Naive thymus-derived CD8-positive, alpha-beta T cell (primary cell): ENCODE measurements at places on chromosomes 2 and 18. TPM values are rescaled to one million over a fixed set of nuclear protein-coding genes. Genes with fewer than 3 reads are reported as not detected.

DNA sequence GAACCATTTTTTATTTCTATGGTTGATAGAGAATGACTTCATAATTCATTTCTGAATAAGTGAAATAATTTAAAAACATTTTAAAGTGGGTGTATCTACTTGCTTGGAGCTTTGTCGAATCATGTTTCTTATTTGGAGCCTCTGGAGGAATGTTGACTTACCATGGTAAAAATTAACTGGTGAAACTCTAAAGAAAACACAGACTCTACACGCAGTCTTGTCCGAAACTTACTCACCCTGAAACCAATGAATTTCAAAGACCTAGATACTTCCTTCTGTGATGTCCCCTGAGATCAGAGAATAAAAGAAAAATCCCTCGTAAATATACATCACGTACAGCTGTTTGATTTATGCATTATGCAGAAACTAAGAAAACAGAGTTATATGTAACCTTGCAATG, 665.2 kb upstream of the NRXN1 start:
- DNase-seq: no peak

DNA sequence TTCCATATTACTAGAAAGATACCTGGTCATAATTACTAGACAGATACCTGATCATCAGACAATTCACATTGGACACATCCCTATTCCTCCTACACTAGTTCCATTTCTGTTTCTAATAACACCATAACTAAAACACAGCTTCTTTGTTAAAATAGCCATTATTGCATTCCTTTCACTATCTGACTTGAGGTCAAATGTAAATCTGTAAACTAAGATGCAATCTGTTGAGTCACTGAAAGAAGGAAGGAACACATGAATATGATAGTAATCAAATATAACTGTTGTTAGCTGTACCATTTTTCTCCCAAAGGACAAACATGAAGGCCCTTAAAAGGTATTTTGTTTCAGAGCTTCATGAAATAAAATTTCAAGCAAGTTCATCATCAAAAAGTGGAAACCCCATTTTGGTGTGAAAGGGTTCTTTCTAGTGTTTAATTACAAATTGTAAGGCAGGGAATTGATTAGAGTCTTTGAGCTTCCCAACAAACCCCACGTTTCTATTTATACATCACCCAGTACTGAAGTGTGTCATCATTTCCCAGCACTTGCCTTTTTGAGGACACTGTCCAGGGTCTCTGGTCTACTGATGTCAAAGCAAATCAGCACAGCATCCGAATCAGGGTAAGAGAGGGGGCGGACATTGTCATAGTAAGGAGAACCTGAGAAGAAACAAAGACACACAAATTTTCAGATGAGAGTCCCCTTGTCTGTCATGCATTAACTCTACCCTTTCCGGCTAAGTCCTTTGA, 13.0 kb downstream of the RND3 start:
- DNase-seq: no peak

DNA sequence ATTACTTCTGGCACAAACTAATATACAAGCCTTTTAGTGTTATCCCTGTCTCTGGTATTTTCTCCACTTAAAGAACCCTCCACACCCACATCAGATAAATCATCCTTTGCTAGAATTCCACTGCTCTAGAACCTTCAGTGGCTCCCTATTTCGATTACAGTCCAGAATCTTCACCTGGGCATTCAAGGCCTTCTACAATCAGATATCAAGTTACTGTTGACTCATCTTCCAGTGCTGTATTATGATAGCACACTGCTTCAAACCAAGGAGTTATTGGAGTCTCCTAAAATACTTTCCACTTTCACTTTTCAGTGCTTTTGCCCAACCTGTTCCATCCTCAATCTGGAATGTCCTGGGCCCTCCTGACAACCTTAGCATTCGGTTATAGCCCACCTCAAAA, 3.4 kb downstream of the CGREF1 start:
- DNase-seq: no peak

GRCh38 chr18:54780285-54780861, 47.9 kb upstream of the RAB27B start:
- DNase-seq: no peak

DNA sequence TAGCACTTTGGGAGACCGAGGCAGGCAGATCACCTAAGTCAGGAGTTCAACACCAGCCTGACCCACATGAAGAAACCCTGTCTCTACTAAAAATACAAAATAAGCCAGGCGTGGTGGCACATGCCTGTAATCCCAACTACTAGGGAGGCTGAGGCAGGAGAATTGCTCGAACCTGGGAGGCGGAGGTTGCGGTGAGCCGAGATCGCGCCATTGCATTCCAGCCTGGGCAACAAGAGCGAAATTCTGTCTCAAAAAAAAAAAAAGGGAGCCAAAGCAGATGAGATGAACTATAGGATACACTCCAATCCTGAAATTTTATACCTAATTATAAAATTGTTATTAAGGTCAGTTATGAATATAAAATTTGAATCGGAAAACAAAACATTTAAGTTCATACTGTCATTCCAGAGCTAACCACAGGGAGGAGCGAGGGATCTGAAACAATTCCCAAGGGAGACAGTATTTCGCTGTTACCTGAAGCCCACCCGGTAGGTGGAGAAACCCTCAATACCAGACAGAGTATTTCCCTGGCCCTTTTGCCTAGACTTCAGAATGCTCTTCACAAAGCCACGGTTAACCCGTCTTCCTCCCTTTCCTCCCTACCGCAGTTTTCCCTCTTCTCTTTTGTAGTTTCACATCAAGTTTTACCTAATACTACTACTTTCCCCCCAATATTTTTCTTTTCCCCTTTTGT, 1.4 kb downstream of the PPM1G start:
- no peak for DNase-seq

Gene TUBA3E
- not detected for total RNA-seq

GRCh38 chr2:143937723-143938350, 582.1 kb downstream of the ZEB2 start:
- no peak for DNase-seq

- peak; percentile 86 for DNase-seq
These were observed 8.1 kb downstream of the LBH start for GRCh38 chr2:30239308-30239985.

- no peak for DNase-seq
These were observed 33.2 kb upstream of the AGAP1 start for GRCh38 chr2:235460548-235461047.

Gene C2orf78
- total RNA-seq: not detected

Gene ZNF521
- total RNA-seq: not detected

GRCh38 chr2:179410552-179411356, 146.1 kb upstream of the SESTD1 start:
- peak; percentile 0 for DNase-seq

Gene UGT1A5
- total RNA-seq: not detected

- no peak for DNase-seq
These were observed 24.0 kb upstream of the EDAR start for GRCh38 chr2:109013051-109013450.

DNA sequence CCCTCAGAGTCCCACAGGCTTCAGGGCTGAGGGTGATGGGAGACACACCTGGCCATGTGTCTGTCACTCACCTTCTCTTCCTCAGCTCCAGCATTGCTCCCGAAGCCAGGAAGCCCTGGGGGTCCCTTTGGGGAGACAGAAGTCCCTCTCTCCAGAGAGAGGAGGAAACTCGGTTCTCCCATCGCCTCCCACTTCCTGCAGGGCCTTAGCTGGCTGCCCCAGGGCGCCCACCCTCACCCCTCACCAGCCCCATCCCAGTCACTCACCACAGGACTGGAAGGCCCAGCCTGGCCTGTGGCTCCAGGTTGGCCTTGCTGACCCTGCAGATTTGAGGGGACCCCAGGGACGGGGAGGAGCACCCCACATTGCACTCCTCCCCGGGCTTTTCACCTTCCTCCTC, 2.7 kb upstream of the RAB6D start:
- no peak for DNase-seq

DNA sequence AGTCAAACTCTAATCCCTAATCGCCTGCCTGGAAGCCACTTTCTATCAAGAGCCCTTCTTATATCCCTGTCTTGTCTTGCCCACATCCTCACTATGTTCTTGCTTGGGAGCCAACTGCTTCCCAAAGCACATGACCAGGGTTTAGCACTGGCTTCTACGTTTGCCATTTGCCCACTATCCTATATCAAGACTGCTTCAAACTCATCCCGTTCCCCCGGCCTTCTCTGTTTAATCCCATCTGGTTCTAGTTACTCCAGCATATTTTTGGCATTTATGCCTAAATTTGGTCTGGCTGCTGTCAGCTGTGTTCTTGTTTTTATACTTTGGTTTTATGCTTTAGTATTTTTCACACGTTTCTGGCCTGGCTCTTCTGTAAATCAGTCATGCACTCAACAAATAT, 40.2 kb downstream of the POLR1A start:
- no peak for DNase-seq

GRCh38 chr2:108193251-108193650, 46.5 kb upstream of the SULT1C3 start:
- no peak for DNase-seq

DNA sequence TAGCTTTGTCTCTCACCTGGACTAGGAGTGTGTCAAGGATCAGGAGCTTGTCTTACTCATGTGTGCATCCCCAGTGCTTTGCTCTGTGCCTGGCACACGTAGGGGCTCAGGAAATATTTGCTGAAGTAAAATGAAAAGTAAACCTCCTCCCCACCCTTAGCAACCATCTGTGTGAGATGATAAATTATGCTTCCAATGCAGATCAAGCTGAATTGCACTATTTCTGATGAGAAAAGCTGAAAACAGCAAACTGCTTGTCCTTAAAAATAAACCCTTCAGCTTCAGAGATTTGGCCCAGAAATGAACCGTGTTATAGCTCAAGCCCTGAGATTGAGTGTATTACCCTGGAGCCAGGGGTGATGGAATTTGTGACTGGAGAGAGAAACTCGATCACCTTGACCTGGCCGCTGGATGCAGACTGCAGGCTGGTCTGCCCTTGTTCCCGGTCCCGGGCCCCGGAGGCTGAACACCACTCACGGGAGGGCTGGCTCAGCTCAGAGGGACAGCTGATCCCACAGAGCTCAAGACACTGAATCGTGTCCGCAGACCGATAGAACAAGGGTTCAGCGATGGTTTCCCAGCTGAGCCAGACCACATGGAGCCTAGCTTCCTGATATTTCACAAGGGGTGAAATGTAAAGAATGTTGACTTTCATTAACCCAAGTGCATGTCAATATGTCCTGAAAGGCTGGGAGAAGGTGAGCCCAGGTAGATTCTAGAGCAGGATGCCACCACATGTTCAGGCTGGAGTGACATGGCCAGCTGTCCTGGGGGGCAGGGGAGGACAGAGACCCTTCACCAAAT, 50.5 kb downstream of the DDX1 start:
- DNase-seq: no peak

DNA sequence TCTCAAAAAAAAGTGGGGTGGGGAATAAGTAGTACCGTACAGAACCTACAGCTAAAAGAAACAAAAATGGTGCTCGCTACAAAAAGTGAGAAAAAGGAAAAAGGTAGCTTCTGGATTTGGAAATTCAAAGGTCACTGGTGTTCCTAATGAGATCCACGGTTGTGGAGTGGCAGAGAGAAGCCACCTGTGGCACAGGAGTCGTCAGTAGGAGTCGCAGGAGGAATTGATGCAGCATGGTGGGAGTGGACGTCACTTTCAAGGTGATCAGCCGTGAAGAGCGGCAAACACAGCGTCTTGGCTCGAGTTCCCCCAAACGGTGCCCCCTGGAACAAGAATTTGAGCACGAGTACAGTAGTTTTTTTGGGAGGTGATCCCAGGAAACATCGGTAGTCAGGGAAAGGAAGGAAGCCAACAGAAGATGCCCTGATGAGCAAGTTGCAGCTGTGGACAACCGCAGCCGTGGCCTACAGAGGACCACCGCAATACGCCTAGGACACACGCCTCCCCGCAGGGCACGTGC, 1.4 kb upstream of the TTL start:
- no peak for DNase-seq

DNA sequence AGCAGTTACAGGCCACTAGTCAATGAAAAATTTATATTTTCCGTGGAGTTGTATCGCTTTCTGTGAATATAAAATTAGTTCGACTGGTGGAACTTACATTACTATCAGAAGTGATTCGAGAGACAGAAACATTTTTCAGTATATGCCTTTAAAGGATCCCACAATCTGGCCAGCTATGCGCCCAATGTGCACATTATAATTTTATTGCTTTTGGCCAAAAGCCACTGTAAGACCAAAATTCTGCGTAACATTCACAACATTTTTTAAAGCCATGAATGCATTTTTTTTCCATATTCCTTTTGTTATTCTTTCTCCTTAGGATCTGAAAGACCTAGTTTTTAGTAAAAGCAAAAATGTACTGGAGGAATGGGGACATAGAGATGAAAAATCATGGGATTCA, 131.0 kb upstream of the CHAC2 start:
- no peak for DNase-seq

Gene CNTNAP5
- total RNA-seq: not detected

GRCh38 chr2:60303680-60304079, 249.8 kb downstream of the BCL11A start:
- no peak for DNase-seq

GRCh38 chr2:171034315-171034714, 105.3 kb downstream of the GORASP2 start:
- DNase-seq: no peak

Gene ANKRD39
- 13.5 TPM for total RNA-seq

- DNase-seq: no peak
These were observed 234.3 kb downstream of the ETAA1 start for GRCh38 chr2:67631483-67631882.

- no peak for DNase-seq
These were observed 15.8 kb upstream of the EXOC6B start for GRCh38 chr2:72841462-72842125.

Gene C2orf80
- total RNA-seq: not detected

Gene CFAP221
- total RNA-seq: not detected

- no peak for DNase-seq
These were observed 35.2 kb upstream of the STPG4 start for GRCh38 chr2:47190188-47190881.

Gene CXCR1
- total RNA-seq: not detected

DNA sequence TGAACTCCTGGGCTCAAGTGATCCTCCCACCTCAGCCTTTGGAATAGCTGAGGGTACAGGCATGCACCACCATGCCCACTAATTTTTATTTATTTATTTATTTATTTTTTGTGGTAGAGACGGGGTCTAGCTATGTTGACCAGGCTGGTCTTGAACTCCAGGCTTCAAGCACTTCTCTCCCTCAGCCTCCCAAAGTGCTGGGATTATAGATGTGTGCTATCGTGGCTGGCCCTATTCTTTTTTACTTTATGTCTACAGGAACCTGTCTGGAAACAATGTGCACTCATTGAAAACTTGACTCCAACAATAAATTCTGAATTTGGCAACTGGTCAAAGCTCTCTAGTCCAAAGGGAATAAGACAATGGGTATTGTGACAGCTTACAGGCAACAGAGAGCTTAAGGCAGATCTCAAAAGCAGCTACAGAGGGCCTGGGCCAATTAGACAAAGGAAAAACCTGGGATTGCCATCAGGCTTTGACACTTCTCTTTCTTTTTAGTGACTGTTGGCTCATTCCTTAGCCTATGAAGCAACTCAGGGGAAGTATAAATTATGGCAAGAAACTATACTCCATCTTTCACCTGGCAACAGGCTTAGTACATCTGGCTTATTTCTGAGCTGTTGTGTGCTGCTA, 55.1 kb upstream of the RAPGEF4 start:
- DNase-seq: no peak

- no peak for DNase-seq
These were observed 12.0 kb downstream of the RUFY4 start for GRCh38 chr2:218081063-218081462.

- DNase-seq: no peak
These were observed 36.5 kb downstream of the SPHKAP start for GRCh38 chr2:228144961-228145360.

- DNase-seq: no peak
These were observed 7.8 kb downstream of the SULT6B1 start for GRCh38 chr2:37180640-37181039.

Gene GPR75
- 5.4 TPM for total RNA-seq

Gene TCF23
- not detected for total RNA-seq

Gene MAP3K20
- 0.78 TPM for total RNA-seq

- DNase-seq: no peak
These were observed 66.2 kb downstream of the MDH1 start for GRCh38 chr2:63654959-63655358.

Gene CCDC74A
- 0.49 TPM for total RNA-seq
